Lower lobe of right lung (tissue), 2 donors: ENCODE measurements at places on chromosomes 5 and 9. TPM values are rescaled to one million over a fixed set of nuclear protein-coding genes. Genes with fewer than 3 reads are reported as not detected.

The TMEM174 gene
- not detected for total RNA-seq

The CPLANE1 gene
- total RNA-seq = 20.7 TPM

The PLPP7 gene
- total RNA-seq = 1.7 TPM

The HSD17B3 gene
- 1.1 TPM for total RNA-seq

The LCN1 gene
- not detected for total RNA-seq

The PCDH12 gene
- total RNA-seq = 14.9 TPM

The CDH9 gene
- total RNA-seq = not detected

The ANKRD31 gene
- total RNA-seq = 0.27 TPM

The ABO gene
- total RNA-seq = 25.0 TPM

The OSTF1 gene
- 91.2 TPM for total RNA-seq

The RHOBTB3 gene
- total RNA-seq = 51.7 TPM

The GPBP1 gene
- 70.6 TPM for total RNA-seq

The ANKS6 gene
- total RNA-seq = 16.5 TPM

The ZNF462 gene
- total RNA-seq = 24.4 TPM

The BTF3 gene
- 388 TPM for total RNA-seq

The VCAN gene
- 133 TPM for total RNA-seq

The IER5L gene
- total RNA-seq = 8.7 TPM

The FLT4 gene
- total RNA-seq = 24.8 TPM
